Stimulated activated CD8-positive, alpha-beta memory T cell treated with anti-CD3 and anti-CD28 coated beads, Interleukin-4, amount 100 ng/mL, for 1 hour (primary cell): ENCODE measurements at places on chromosomes 2 and 18.

DNA sequence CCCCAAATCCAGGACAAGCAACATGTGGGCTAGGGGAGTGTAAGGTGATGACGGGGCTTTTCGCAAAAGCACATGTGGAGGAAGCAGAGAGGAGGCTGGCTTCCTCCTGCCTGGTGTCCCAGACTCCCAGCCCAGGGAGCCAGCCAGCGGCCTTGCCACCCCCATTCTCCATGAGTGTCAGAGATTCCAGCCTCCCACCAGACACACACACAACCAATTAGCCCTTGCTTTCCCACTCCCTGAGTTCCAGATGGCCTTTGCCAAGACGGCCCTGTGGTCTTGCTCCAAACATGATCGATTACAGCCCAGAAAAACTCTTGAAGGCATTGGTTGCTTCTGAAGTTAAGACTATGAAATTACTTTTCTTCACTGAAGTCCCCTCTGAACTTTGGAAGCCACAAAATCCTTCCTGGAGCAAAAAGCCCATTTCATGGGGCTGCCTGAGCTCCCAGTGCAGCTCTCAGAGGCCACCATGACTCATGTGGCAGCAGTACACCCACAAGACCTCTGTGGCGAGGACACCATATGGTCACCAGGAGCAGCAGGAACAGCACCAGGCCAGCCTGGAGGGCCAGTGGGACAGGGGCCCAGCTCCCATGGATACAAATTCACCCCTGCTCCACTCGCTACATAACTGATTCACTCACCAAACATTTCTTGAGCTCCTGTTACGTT lies 69.1 kb upstream of the PID1 start:
- DNase-seq = no peak

DNA sequence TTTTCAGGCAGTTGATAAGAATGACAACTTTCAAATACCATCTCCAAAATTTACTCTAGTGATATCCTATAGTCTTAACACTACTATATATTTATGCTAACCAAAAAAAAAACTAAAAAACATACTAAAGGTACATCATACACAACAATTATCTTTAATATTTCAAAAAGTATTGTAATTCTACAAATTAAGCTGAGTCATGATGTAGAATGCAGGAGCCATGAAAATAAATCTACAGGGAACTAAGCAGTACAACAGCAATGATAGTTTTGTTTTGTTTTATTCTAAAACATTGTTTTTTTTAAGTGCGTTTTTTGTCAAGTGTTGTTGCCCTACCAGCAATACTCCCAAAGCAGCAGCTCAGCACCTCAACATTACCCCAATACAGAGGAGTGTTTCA lies 314.3 kb downstream of the FSIP2 start:
- no peak for DNase-seq

GRCh38 chr2:235723371-235723770 lies 229.5 kb downstream of the AGAP1 start:
- no peak for DNase-seq

GRCh38 chr2:176646033-176646615 lies 376.9 kb downstream of the MTX2 start:
- DNase-seq = no peak

GRCh38 chr2:197191177-197191939 lies 119.2 kb downstream of the ANKRD44 start:
- no peak for DNase-seq

- DNase-seq = no peak
Measured at GRCh38 chr2:205752296-205752820, 70.1 kb downstream of the NRP2 start.

- no peak for DNase-seq
Measured at GRCh38 chr2:45305599-45305998, 296.3 kb upstream of the SIX2 start.

DNA sequence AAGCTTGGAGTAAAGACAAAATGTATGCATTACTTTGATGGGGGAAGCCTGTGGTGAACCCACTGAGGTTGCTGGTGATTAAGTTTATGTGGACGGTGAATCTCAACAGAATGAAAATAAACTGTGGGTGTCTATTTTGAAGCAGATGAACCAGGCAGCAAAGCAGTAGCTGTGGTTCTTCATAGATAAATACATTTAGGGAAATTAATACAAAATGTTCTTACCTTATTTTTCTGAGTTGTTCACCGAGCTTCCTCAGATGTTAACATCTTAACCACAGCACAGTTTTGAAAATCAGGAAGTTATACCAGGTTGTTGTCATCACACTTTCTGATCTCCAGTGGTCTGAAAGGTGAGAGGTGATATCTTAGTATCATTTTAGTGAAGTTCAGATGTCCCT lies 53.9 kb downstream of the NCK2 start:
- DNase-seq = no peak

- DNase-seq = no peak
Measured at GRCh38 chr2:7083580-7084509, 166.6 kb downstream of the RNF144A start.

DNA sequence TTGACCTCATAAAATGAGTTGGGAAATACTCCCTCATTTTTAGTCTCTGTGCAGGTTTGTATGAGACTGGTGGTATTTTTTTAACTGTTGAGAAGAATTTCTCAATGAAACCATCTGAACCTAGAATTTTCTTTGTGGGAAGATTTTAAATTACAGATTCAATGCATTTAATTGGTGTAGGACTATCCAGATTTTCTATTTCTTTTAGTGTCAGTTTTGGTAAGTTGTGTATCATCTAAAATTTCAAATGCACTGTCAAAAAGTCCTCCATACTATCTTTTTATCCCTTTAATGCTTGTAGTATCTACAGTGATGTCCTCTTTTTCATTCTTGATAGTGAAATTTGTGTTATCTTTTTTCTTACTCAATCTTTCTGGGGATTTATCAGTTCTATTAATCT lies 1.8 kb upstream of the BOK start:
- DNase-seq = no peak

DNA sequence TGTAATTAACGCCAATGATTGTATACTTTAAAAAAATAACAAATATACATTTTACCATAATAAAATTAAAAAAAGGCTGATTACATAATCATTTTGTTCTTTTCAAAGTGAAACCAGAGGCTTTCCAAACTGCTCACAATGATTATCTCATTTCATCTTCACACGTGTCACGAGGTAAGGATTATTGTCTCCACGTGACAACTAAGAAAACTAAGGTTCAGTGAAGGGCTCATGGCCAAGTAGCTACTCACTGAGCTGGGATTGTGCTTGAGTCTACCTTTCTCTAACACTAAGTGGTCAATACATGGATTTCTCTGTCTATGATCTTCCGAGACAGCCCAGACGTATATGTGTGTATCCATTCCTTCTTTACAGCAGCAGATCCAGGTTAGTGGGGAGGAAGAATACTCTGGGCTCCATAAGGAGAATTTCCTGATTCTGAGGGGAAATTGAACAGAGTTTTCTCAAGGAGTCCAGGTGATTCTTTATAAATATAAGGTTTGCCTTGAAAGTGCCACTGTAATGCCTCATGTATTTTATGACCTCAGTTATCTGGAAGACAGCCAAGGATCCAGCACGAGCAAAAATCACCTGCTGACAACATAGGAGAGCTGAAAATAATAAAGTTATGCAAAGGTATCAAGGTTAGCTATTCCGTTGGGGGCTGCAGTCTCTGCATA lies 25.6 kb upstream of the ACSL3 start:
- no peak for DNase-seq

- no peak for DNase-seq
Measured at GRCh38 chr18:45066210-45066609, 385.5 kb downstream of the SETBP1 start.

DNA sequence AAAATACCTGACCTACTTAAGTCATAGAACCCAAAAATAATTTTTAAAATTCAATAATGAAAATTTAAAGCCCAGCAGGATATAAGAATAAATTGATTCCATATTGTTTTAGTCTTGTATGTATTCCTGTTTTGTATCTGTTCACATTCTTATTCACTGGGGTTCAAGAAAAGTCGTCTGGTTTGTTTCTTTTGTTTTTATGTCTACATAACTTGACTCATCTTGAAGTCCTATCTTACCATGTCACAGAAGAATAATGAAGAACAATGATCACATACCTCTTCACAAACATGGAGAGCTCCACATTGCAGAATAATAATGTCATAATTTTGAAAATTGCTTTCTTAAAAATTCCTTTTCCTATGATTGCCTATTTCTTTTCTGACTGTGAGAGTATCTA lies 43.4 kb upstream of the LRP1B start:
- no peak for DNase-seq

DNA sequence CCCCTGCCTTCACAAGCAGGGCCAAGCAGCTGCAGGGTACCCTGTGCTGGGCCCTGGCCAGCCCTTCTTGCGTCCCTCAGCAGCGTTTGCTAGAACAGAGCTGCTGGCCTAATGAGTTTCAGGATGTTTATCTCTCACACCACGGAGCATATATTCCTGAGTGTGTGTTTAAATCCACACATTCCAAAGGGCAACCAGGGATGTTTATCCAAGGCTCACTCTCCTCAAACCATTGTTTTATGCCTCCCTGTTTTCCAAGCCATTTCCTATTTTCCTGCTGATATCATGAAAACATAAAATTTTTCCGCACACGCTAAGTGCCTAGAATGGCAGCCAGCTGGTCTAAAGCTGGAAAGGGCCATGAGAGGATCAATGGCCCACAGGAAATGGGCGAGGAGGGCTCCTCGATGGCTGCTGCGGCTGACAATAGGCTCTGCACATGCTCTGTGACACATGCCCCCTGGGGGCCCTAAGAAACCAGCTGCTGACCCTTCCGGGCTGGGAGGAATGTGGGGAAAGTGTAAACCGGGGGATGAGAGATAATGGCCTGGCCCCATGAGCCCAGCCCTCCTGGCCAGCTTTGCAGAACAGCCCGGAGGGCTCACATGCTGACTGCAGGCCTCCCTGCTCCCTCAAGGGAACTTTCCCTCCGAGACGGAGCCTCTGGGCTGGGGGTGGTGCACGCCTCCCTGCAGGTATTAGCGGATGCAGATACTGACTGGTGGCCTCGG lies 194.0 kb downstream of the NDUFA10 start:
- no peak for DNase-seq

DNA sequence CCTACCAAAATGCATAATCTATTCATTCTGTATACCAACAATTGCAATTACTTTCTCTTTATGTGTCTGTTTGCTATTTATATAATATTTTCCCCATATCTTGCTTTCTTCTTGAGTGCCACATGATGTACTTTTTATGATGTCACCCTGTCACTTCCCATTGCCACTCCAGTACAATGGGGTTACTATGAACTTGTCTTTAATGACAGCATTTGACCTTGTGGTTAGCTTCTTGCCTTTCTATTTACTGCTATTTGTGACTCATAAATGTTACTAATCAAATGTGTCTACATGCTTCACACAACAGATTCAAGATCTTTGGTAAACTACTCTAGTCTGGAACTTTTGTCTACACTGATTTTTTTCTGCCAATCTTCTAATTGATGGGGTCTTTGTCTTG lies 486.3 kb downstream of the NR4A2 start:
- no peak for DNase-seq

- DNase-seq = no peak
Measured at GRCh38 chr2:217868911-217869334, 133.9 kb downstream of the TNS1 start.

DNA sequence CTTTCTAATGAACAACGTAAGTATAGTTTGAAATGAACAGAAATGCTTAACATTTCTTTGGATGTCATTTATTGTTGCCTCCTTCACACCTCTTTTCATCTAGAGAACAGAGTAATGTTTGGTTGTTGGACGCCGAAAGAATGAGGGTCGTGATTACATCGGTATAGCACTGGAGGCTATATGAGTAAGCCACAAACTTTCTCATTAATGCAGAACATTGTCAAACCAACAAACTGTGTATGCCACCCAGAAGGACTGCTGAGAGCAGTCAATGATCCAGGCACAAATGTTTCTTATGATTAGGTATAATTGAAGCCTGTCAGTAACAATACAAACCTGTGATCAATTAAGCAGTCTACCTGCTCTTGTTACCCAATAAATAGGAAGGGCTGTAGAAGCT lies 1494.7 kb upstream of the NXPH2 start:
- no peak for DNase-seq

GRCh38 chr2:106336737-106337136 lies 131.5 kb downstream of the RGPD3 start:
- DNase-seq = no peak

GRCh38 chr18:13577781-13578180 lies 148.6 kb downstream of the FAM210A start:
- no peak for DNase-seq
